Natural killer cell treated with Interleukin-12 subunit alpha and Interleukin-12 subunit beta and Interleukin-15 and Interleukin-18, amount 100 ng/mL, for 72 hours (primary cell): ENCODE measurements at places on chromosomes 2 and 18. TPM values are rescaled to one million over a fixed set of nuclear protein-coding genes. Genes with fewer than 3 reads are reported as not detected.

Gene CCT4
- total RNA-seq, result 207 TPM

Gene DSEL
- total RNA-seq, result 0.06 TPM

Gene CD8B
- total RNA-seq, result 8.4 TPM

Gene CACNB4
- total RNA-seq, result 0.40 TPM

Gene TPO
- not detected for total RNA-seq

Gene CCDC121
- not detected for total RNA-seq

Gene EIF2AK2
- total RNA-seq, result 40.1 TPM

Gene NBAS
- 49.5 TPM for total RNA-seq

DNA sequence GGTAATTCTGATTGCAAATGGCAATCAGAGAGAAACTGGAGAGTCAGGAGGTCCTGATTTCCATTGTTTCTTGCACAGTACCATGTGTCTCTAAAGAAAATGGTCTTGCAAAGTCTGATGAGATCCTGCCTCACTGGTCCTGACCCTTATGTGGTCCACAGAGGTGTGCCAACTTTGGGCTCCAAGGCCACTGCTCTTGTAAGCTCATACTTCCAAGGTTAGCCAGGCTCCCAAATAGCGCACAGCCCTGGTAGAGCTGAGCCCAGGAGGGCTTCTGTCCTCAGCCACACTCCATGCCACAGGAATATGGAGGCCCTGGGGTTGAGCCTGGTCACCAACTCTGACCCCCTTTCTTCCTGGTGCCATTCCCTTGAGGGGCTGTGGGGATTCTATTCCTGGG is 80.7 kb downstream of the SDC1 start:
- no peak overlapping the region for H3K4me3 ChIP-seq
- no peaks in the 10 kb centered on the region for H3K36me3 ChIP-seq
- H3K4me1 ChIP-seq, result no peaks in the 10 kb centered on the region
- DNase-seq, result no peak

- no peak overlapping the region for H3K27ac ChIP-seq
- no peak for DNase-seq
- no peak overlapping the region for H3K4me3 ChIP-seq
- no peaks in the 10 kb centered on the region for H3K4me1 ChIP-seq
- peaks cover 5% of the 10 kb centered on the region for H3K36me3 ChIP-seq
- no peaks in the 10 kb centered on the region for H3K27me3 ChIP-seq
Observed at GRCh38 chr2:209368406-209368805, 55.4 kb upstream of the MAP2 start.

DNA sequence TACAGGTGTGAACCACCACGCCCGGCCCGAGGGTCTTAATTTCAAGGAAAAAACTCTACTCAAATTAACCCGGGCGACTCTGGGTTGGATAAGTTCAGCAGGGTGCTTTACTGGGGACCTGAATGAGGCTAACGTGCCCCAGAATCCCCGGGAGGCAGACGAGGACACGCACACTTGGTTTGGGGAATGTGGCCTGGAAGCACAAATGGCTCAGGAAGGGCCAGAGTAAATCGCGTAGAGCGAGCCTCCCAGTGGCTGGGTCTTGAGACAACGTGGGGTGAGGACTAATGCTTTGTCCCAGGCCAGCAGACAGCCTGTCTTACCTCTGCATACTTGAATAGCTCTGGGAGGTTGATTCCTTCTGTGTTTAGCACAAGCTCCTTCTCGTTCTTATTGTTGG is 75.8 kb downstream of the POLR1A start:
- no peaks in the 10 kb centered on the region for H3K4me1 ChIP-seq
- H3K4me3 ChIP-seq, result no peak overlapping the region
- H3K27me3 ChIP-seq, result no peaks in the 10 kb centered on the region
- peaks cover 14% of the 10 kb centered on the region for H3K36me3 ChIP-seq

DNA sequence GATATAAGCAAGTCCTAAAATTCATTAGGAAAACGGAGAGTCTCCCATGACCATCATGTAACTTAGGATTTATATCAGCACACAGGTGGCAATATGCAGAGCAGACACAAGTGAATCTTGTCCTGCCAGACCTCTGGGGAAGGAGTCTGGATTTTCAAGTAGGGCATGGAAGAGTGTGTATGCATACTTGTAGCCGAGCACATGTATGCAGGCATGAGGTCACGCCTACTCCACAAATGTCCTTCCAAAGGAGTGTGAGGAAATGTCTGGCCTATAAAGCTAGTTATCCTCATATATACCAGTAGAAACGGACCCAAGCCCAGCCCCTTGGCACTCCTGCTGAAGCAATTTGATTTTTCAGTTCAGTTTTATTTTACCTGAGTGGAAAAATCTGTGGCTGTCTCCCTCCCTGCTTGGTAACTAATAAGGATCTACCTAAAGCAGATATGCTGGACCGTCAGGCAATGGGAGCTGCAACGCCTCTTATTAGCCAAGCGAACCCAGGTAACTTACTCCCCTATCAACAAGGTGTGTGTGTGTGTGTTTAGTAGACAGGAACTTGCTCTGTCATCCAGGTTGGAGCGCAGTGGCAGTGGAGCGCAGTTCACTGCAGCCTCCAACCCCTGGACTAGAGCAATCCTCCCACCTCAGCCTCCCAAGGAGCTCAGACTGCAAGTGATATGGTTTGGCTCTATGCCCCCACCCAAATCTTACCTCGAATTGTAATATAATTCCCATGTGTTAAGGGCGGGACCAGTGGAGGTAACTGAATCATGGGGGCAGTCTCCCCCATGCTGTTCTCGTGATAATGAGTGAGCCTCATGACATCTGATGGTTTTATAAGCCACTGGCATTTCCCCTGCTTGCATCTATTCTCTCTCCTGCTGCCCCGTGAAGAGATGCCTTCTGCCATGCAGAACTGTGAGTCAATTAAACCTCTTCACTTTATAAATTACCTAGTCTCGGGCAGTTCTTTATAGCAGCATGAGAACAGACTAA is 2.8 kb downstream of the STAT1 start:
- H3K27me3 ChIP-seq, result no peaks in the 10 kb centered on the region
- no peak overlapping the region for H3K4me3 ChIP-seq
- peaks cover 35% of the 10 kb centered on the region for H3K36me3 ChIP-seq
- no peak overlapping the region for H3K27ac ChIP-seq
- no peak for DNase-seq

GRCh38 chr2:158996378-158996993 is 28.0 kb downstream of the TANC1 start:
- peaks cover 11% of the 10 kb centered on the region for H3K27me3 ChIP-seq
- DNase-seq, result no peak
- no peaks in the 10 kb centered on the region for H3K36me3 ChIP-seq
- no peak overlapping the region for H3K4me3 ChIP-seq
- H3K27ac ChIP-seq, result no peak overlapping the region

DNA sequence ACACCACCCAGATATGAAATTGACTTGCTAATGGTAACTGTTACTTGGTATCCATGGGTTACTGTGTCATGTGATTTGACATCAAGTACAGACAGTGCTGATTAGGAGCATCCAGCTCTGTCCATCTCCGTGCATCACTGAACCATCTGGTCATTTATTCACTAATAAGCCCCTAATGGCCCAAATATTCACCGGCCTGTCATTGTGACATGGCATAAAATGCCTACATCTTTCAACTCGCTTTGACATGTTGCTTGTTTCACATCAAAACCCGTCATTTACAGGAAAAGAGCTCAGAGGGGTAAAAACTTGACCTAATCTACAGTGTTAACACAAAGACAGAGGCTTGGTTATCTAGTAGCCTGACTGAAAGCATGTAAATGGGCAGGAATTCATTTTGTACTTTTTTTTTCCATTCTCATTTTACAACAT is 308.9 kb upstream of the ATP5MC3 start:
- H3K27me3 ChIP-seq, result peaks cover 2% of the 10 kb centered on the region
- no peak for DNase-seq
- H3K36me3 ChIP-seq, result no peaks in the 10 kb centered on the region
- no peak overlapping the region for H3K4me3 ChIP-seq

DNA sequence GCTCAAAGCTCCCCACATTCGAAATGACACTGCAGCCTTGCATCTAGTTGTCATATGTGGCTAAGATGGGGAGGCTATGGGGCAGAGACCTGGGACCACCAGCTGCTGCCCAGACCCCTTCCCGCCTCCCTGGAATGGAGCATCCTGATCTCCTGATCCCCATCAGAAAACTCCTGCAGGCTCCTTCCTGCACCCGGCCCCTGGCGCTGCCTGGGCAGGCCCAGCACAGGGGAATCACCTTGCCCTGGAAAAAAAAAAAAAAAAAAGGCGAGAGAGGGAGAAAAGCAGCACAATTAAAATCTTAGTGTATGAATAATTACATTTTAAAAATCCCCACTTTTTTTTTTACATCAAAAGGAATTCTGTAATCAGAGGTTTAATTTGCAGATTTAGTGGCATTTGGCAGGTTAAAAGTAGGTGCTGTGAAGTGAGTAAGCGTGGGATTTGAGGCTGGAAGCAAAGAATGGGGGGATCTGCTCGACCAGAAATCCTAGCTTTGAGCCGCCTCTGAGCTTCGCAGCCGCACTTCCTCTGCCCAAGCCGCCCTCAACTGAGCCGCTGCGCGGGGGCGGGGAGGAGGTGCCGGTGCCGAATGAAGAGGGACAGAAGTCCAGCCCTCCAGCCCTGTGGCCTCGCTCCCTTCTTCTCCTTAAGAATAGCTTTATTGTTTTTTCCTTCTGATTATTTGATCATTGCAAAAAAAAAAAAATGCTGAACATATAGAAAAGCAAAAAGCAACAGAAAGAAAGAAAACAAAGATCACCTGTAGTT is 30.0 kb downstream of the THNSL2 start:
- peaks cover 11% of the 10 kb centered on the region for H3K4me1 ChIP-seq
- peaks cover 49% of the 10 kb centered on the region for H3K27me3 ChIP-seq
- H3K27ac ChIP-seq, result no peak overlapping the region
- no peak for DNase-seq
- H3K36me3 ChIP-seq, result no peaks in the 10 kb centered on the region

GRCh38 chr2:240569998-240570530 is 1.8 kb downstream of the RNPEPL1 start:
- no peaks in the 10 kb centered on the region for H3K36me3 ChIP-seq
- peak overlapping the region; percentile 84 for H3K4me3 ChIP-seq
- no peaks in the 10 kb centered on the region for H3K27me3 ChIP-seq
- peak; percentile 38 for DNase-seq
- H3K4me1 ChIP-seq, result peaks cover 47% of the 10 kb centered on the region

GRCh38 chr2:66794551-66794950 is 359.6 kb downstream of the MEIS1 start:
- H3K36me3 ChIP-seq, result no peaks in the 10 kb centered on the region
- no peak for DNase-seq
- no peaks in the 10 kb centered on the region for H3K4me1 ChIP-seq
- H3K27ac ChIP-seq, result no peak overlapping the region
- no peak overlapping the region for H3K4me3 ChIP-seq

GRCh38 chr2:162058973-162059668 is 14.9 kb downstream of the DPP4 start:
- H3K27me3 ChIP-seq, result no peaks in the 10 kb centered on the region
- no peak for DNase-seq
- H3K4me3 ChIP-seq, result peak overlapping the region; percentile 36
- H3K27ac ChIP-seq, result peak overlapping the region; percentile 77
- peaks cover 28% of the 10 kb centered on the region for H3K4me1 ChIP-seq

DNA sequence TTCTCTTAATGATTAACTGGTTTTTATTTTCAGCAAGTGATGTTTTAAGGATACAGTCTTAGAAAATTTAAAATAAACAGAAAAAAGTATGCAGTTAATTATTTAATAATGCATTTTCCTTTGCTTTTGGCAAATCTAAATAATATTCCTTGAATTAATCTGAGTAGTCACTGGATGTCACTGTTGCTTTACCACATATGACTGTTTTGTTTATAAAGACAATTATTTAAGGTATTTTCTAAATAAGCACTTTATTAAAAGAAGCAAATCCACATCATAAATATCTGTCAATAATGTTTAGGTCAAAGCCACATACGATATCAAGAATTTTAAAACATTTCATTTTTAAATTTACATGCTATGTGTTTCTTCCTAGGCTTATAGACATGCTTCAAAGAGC is 40.6 kb upstream of the TFPI start:
- no peak for DNase-seq
- H3K27ac ChIP-seq, result no peak overlapping the region
- H3K27me3 ChIP-seq, result no peaks in the 10 kb centered on the region
- no peak overlapping the region for H3K4me3 ChIP-seq

GRCh38 chr18:76374330-76375281 is 120.4 kb downstream of the ZNF516 start:
- H3K27me3 ChIP-seq, result no peaks in the 10 kb centered on the region
- peaks cover 36% of the 10 kb centered on the region for H3K4me1 ChIP-seq
- H3K36me3 ChIP-seq, result no peaks in the 10 kb centered on the region
- DNase-seq, result no peak
- H3K27ac ChIP-seq, result peak overlapping the region; percentile 48
- peak overlapping the region; percentile 70 for H3K4me3 ChIP-seq

- DNase-seq, result no peak
- H3K27ac ChIP-seq, result no peak overlapping the region
- no peaks in the 10 kb centered on the region for H3K4me1 ChIP-seq
- peaks cover 4% of the 10 kb centered on the region for H3K36me3 ChIP-seq
- peaks cover 21% of the 10 kb centered on the region for H3K27me3 ChIP-seq
Observed at GRCh38 chr18:10391506-10391905, 62.9 kb upstream of the APCDD1 start.
